H9 (cell line): ENCODE measurements at places on chromosomes 12 and 14. TPM values are rescaled to one million over a fixed set of nuclear protein-coding genes. Genes with fewer than 3 reads are reported as not detected.

Gene PTPRQ
- total RNA-seq: not detected in 2 replicates

Gene OASL
- total RNA-seq: not detected in 2 replicates

Gene TBX3
- 0.04 and 0.07 TPM in 2 replicates for total RNA-seq

DNA sequence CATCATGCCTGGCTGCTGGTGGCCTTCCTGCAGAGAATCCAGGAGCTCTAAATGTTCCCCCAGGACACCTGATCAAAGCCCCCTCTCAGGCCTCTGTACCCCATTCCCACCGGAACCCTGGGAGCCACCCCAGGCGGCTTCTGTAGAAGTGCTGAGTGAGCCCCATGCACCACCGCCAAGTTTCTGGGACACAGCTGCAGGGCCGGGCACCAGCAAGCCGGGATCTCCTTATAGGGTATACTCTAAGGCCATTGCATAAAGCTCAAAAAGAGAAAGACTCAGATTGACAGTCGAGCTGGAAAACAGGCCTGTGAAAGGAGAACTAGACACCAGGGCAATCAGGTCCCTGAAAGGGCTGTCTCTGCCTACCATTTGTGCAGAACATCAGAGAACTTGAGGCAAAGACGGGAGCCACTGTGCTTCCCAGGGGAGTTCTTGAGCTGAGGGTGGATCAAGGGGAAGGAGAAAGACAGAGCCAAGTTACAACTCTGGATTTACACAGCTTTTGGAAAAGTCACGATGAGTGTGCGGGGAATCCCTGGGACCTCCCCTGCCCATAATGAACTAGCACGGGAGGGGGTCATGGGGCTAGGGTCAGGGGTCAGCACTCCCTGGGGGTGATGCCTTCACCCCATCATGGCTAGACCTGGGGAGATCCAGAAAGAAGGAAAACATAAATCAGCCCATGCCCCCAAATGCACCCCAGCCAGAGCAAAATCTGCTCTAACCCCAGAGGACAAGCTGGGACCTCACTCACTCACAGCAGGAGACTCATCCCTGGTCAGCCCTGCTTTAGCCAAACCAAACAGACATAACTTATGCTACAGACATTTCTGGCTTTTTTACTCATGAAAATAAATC lies 51.1 kb downstream of the ITPK1 start:
- no peaks in the 10 kb centered on the region for H3K27me3 ChIP-seq
- no peaks in the 10 kb centered on the region; the same call in 1 of the 2 replicates for H3K36me3 ChIP-seq
- H3K4me3 ChIP-seq: no peak overlapping the region
- H3K4me1 ChIP-seq: peaks cover 2% of the 10 kb centered on the region; the same call in 1 of the 2 replicates

GRCh38 chr14:93693914-93694313 lies 94.4 kb downstream of the PRIMA1 start:
- DNase-seq: no peak
- H3K4me3 ChIP-seq: peak overlapping the region; percentile 34; the same call in 1 of the 3 replicates
- H3K27me3 ChIP-seq: no peaks in the 10 kb centered on the region

DNA sequence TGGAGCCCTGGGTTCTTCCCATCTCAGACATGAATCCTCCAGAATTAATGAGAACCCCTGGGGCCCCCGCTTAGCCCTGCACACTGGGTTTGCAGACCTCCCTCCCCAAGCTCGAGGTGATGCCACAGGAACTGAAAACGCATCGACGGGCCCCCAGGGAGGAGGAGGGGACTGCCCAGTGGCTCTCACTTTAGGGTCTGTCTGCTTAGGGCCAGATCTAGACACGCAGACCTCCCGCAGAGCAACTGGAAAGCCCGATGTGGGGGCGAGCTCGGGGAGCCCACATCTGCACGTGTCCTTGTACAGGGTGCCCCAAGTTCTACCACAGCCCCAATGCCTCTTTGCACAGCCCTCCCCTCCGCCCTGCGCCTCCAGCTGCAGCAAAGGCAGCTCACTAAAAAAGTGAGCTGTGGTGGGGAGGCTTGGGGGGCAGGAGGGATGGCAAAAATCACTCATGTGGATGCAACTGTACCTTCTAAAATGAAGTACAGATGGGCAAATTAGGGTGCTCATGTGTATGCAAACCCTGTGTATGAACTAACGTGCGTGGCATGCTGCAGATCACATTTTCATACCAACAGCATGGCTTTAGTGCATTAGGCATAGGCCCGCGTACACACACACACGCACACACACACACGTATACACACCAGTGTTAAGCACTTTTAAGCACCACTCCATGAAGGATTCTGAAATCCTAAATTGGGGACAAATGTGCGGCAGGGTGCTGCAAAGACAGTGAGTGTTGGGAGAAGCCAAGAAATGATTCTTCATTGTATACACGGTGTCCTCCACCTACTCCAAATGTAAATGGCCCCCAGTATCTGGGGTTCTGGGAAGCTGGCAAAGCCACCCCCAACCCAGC lies 99.9 kb upstream of the MAP1LC3B2 start:
- H3K4me1 ChIP-seq: no peaks in the 10 kb centered on the region; the same call in 1 of the 2 replicates
- no peak for DNase-seq
- no peak overlapping the region for H3K27ac ChIP-seq
- H3K36me3 ChIP-seq: no peaks in the 10 kb centered on the region
- no peaks in the 10 kb centered on the region for H3K27me3 ChIP-seq
- no peak overlapping the region for H3K4me3 ChIP-seq

DNA sequence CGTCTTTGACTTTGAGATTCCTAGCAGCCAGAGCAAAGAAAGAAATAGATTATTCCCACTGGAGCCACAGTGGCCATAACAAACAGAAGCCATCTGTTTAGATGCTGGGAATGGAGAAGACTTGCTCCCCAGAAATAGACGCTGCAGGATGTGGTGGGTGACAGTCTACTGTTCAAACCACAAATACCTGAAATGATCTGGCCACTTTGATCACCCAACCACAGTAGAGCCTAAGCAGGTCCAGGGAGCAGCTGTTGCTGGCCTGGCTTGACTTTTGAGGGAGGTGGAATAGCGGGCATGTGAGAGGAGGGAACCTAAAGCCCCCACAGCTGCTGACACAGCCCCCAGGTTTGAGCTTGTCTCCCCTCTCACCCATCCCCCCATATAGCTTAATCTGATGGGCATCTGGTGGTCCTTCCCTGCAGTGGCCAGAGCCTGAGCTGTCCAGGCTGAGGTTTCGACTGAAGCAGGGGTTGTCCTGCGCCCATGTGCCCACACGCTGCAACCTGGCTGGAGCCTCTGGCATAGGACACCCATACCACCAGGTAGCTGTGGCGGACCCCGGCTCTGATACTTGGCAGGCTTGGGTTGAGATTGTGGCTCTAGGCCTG lies 38.7 kb downstream of the SH2B3 start:
- no peak overlapping the region for H3K4me3 ChIP-seq
- H3K36me3 ChIP-seq: peaks cover 14% of the 10 kb centered on the region; the same call in 2 of the 3 replicates
- H3K27ac ChIP-seq: no peak overlapping the region
- DNase-seq: no peak
- H3K4me1 ChIP-seq: no peaks in the 10 kb centered on the region; the same call in 1 of the 2 replicates
- H3K27me3 ChIP-seq: no peaks in the 10 kb centered on the region

GRCh38 chr14:38186216-38186615 lies 21.5 kb upstream of the SSTR1 start:
- peaks cover 39% of the 10 kb centered on the region for H3K36me3 ChIP-seq
- H3K27ac ChIP-seq: no peak overlapping the region
- no peak for DNase-seq
- H3K27me3 ChIP-seq: no peaks in the 10 kb centered on the region

DNA sequence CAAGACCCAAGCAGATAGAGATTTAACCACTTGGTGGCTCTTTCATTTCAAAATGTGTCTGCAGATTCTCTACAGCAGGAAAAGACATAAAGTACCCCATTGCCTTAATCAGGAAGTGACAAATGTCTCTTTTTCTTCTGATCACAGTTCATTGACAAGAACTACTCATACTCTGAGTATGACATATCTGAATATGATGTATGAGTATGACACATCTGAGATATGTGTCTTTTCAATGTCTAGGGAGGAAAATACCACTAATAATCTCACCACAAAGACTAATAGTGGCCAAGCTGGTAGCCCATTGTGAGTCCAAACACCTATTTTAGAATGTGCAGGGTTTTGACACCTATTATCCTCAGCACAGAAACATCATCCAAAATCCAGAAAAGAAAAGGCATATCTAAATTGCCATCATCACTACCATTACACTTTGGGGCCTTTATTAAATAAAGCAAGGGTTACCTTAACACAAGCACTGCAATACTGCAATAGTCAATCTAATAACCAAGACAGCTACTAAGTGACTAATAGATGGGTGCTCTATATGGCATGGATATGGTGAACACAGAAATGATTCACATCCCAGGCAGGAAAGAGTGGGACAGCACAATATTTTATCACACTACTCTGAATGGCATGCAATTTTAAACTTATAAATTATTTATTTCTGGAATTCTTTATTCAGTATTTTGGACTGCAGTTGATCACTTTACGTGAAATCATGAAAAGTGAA lies 243.7 kb upstream of the FAR2 start:
- no peaks in the 10 kb centered on the region for H3K4me1 ChIP-seq
- no peaks in the 10 kb centered on the region for H3K27me3 ChIP-seq
- no peak overlapping the region for H3K27ac ChIP-seq
- H3K36me3 ChIP-seq: peaks cover 38% of the 10 kb centered on the region
- no peak overlapping the region for H3K4me3 ChIP-seq

DNA sequence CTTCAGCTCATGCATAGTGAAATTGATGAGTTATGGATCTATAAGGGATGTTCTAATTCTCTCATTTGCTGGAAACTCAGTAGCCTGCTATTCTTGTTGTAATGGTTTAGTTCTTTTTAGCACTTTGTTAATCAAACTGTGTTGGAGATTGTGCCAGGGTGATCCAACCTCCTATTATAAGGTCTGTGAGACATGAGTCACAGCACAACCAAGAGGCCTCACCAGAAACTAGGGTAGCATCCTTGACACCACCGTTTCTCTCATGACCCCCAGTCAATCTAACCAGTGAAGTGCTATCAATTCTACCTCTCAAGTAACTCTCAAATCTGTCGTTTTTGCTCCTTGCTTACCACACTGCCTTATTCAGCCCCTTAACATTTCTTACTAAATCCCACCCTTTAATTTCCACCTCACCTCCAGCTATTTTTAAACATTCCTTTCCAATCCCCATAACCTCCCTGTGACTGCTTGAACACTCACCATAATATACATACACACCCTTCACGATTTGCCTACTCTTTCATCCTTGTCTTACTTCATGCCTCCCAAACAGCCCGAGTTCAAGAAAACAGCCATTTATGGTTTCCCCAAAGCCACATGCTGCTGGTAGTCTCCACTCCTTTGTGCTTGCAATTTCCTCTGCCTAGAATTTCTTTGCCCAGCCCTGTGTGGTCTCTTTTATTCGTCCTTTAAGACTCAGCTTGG lies 53.9 kb upstream of the NUDT4 start:
- H3K27me3 ChIP-seq: no peaks in the 10 kb centered on the region
- no peaks in the 10 kb centered on the region for H3K36me3 ChIP-seq
- H3K4me3 ChIP-seq: no peak overlapping the region
- no peak for DNase-seq
- no peak overlapping the region for H3K27ac ChIP-seq

GRCh38 chr12:52183544-52183910 lies 8.3 kb downstream of the KRT80 start:
- H3K4me3 ChIP-seq: no peak overlapping the region
- no peaks in the 10 kb centered on the region for H3K27me3 ChIP-seq
- H3K27ac ChIP-seq: no peak overlapping the region

DNA sequence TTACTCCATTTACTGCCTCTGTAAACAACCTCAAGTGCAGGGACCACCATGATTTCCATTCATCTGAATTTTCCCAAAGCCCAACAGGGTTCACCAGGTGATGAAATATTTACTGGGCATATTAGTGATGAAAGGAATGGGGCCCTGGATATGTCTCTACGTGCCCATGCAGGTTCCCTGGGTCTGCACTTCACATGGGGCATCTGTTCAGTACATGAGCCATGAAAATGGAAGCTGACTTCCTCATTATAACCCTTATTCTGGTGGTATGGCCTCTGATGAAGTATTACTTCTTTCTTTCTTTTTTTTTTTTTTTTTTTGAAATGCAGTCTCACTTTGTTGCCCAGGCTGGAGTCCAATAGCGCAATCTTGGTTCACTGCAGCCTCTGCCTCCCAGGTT lies 26.5 kb upstream of the CORO1C start:
- no peak overlapping the region for H3K4me3 ChIP-seq
- H3K27me3 ChIP-seq: no peaks in the 10 kb centered on the region
- DNase-seq: no peak

DNA sequence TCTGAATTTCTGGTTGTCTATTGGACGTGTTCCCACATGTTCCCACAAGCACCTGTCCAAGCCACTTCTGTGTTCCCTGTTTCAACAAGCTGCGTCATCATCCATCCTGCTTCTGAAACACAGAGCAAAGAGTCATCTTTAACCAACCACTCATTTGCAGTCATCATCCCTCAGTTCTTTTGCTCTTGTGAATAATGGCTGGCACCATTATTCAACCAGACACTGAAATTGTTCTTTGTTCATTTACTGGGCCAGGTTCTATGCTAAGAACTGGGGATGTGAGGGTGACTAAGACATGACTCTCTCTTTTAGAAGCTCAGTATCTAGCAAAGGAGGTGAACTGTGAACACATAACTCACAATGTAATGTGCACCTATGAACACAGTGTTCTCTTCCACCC lies 40.7 kb upstream of the ANO4 start:
- H3K4me1 ChIP-seq: no peaks in the 10 kb centered on the region
- no peak overlapping the region for H3K27ac ChIP-seq
- H3K4me3 ChIP-seq: no peak overlapping the region
- DNase-seq: no peak
- peaks cover 7% of the 10 kb centered on the region for H3K36me3 ChIP-seq

- H3K4me3 ChIP-seq: no peak overlapping the region
- no peaks in the 10 kb centered on the region for H3K4me1 ChIP-seq
- H3K27me3 ChIP-seq: no peaks in the 10 kb centered on the region
- no peak for DNase-seq
- no peaks in the 10 kb centered on the region for H3K36me3 ChIP-seq
Observed at GRCh38 chr12:38664661-38665269, 240.6 kb downstream of the CPNE8 start.

DNA sequence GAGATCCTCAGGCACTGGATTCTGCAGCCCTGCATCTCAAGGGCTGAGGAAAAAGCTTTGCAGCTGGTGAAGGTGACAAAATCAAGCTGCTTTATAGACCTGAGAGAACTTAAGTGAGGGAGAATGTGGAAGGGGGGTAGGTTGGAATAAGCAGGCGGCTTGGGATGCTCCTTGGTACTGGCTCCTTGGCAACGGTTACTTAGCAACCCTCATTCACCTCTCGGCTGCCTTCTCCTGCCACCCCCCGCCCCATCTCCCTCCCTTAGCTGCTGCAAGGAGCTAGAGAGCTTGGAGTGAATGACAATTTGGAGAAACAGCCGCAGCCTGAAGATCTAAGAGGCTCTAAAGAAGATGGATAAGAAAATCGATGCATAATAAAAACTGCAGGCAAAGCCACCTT lies 44.1 kb upstream of the CISTR start:
- H3K4me1 ChIP-seq: no peaks in the 10 kb centered on the region
- no peaks in the 10 kb centered on the region; the same call in 1 of the 2 replicates for H3K27me3 ChIP-seq
- no peak for DNase-seq
- H3K4me3 ChIP-seq: no peak overlapping the region
- H3K27ac ChIP-seq: no peak overlapping the region
- no peaks in the 10 kb centered on the region for H3K36me3 ChIP-seq

GRCh38 chr12:53766881-53767280 lies 15.1 kb upstream of the CISTR start:
- no peak for DNase-seq
- H3K27me3 ChIP-seq: no peaks in the 10 kb centered on the region; the same call in 1 of the 2 replicates
- no peak overlapping the region for H3K27ac ChIP-seq
- no peak overlapping the region for H3K4me3 ChIP-seq
- no peaks in the 10 kb centered on the region for H3K4me1 ChIP-seq
- no peaks in the 10 kb centered on the region for H3K36me3 ChIP-seq
